Fibroblast of skin of right quadriceps (primary cell): ENCODE measurements at places on chromosomes 3 and 15.

GRCh38 chr3:50848308-50848707 lies 173.6 kb downstream of the DOCK3 start:
- DNase-seq = no peak

DNA sequence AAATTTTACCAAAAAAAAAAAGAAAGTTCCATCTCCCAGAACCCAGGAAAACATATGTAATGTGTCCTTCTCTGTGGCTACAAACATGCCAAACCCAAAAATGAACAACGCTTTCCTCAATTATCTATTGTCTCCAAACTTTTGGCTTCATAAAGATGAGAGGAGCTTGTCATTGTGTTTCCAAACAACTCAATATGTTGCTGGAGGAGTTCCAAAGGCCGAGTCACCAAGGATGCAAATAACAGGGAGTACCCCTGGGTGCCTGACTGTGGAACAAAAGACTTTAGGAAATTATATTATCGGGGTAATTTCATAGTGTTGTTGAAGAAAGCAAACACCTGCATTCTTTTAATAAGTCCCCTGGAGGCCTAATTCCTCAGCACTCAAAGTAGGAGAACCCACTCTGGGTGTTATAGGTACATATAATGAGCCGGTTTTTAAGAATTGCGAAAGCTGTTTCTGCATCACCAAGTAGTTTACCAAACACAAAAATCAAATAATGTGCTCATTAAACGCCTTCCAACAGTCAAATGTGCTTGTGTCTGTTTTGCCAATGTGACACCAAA lies 206.3 kb upstream of the PRICKLE2 start:
- DNase-seq = no peak

- no peak for DNase-seq
Observed at GRCh38 chr3:43692971-43693370, 2.2 kb downstream of the ABHD5 start.

GRCh38 chr3:148087601-148088371 lies 609.9 kb upstream of the AGTR1 start:
- no peak for DNase-seq

- no peak for DNase-seq
Observed at GRCh38 chr3:195086885-195087284, 184.1 kb downstream of the XXYLT1 start.

- no peak for DNase-seq
Observed at GRCh38 chr15:54582863-54583643, 604.8 kb downstream of the UNC13C start.

DNA sequence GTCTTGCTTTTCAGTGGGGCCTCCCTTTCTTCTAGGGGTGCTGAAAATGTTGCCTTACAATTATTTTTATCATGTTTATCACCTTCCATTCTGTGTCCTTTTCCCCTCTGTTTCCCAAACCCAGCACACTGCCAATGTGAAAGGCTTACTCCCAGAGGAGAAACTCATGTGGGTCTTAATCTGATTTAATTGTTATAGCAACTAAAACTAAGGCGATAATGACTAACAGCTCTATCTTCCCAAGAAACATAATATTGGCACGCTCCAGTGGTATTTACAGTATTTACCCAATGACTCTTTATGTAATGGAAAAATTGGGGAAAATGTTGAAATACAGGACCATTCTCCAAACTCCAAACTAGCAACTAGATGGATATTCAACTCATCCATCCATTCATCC lies 58.4 kb downstream of the MESD start:
- no peak for DNase-seq

GRCh38 chr15:88057836-88058235 lies 198.7 kb downstream of the NTRK3 start:
- no peak for DNase-seq

- peak; percentile 94 for DNase-seq
Observed at GRCh38 chr3:124986192-124987143, 51.9 kb upstream of the MUC13 start.

- no peak for DNase-seq
Observed at GRCh38 chr15:57337868-57338411, 38.4 kb upstream of the CGNL1 start.

- DNase-seq = peak; percentile 22
Observed at GRCh38 chr15:90266061-90266431, 574 bp downstream of the NGRN start.

DNA sequence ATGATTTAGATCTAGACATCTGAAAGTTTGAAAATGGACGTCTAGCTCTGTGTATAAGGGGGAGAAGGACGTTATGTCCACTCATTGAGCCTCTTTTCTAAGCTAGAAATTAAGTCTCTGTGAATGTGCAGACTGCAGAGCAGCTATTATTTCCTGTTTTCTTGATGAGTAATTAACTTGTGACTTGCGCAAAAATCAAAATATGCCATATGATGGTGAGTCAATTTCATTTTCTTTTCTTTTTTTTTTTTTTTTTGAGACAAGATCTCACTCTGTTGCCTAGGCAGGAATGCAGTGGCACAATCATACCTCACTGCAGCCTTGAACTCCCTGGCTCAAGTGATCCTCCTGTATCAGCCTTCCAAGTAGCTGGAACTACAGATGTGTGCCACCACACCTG lies 14.1 kb downstream of the LACTB start:
- DNase-seq = peak; percentile 85

DNA sequence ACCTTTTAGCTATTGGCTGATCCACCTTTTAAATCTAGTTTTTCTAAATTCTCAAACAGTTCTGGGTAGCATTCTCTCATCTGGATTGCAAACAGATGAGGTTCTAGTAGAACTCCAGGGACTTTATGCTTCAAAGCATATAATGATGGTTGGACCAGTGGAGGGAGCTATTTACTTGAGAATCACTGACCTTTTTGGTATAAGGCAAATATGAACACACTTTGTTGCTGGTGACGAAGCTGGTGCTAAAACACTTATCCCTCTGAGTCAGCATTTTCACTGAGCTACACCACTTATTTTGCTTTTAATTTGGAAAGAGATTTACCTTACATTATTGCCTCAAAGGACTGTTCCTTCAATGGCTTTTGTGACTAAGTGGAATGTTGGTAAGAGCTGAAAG lies 58.6 kb upstream of the SLITRK3 start:
- peak; percentile 26 for DNase-seq

DNA sequence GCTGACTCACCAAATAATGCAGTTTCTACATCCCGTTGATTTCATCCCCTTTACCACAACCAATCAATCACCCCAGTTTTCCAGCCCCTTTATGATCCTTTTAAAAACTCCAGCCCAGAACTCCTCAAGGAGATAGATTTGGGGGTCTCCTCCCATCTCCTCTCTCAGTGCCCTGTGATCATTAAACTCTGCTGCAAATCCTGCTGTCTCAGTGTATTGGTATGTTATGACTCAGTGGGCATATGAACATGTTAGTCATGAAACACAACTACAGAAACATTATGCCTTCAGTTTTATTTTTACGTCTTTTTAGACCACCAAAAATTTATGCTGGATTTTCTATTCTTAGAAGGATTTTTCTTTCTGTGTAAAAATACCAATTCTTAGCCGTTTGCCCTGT lies 213.7 kb downstream of the DIPK2A start:
- DNase-seq = peak; percentile 73

DNA sequence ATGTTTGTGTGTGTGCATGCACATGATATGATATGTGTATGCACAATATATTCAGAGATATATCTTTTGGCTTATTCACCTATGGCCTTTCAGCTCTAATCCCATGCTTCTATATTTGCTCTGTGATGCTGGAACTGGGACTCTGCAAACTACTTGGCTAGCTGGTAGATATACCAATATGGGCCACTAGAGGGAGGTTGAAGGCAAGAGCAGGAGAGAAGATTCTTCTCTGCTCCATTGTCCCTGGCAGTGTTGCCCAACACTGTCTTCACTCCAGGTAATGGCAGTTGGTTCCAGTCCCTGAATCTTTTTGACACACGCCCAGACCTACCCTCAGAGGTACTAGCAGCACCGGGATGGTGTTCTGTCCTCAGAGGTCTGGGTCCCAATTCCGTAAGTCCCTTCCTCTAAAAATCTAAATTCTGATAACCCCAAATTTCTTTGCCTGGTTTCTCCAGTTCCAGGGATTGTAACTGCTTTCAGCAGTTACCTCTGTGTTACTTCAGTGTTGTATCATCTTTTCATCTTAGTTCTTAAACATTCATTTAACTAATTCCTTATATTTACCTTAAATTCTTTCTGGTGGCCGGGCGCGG lies 44.7 kb downstream of the GTPBP8 start:
- peak; percentile 55 for DNase-seq

DNA sequence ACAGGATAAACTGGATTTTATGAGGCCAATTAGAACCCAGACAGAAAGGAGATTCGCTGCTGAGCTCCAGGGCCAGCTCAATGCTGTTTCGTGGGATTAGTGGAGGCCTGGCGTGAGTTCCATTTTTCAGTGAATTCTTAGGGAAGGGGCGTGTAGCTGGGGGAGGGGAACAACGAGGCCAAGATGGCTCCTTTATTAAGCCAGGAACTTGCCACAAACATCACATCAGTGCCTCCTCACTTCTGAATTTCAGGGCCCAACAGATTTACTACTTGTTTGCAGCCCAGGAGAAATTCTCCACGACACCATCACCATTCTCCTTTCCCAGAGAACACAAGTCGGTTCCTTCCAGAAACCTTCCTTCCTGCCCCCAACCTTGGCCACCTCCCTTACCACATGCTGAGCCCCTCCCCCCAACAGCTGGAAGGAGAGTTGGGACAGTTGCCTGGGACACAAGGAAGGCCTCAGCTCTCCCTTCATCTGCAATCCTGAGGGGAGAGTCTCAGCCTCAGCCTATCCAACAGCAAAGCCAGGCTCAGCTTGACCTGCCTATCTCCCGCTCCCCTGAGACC lies 5.8 kb downstream of the IGDCC4 start:
- DNase-seq = peak; percentile 77

DNA sequence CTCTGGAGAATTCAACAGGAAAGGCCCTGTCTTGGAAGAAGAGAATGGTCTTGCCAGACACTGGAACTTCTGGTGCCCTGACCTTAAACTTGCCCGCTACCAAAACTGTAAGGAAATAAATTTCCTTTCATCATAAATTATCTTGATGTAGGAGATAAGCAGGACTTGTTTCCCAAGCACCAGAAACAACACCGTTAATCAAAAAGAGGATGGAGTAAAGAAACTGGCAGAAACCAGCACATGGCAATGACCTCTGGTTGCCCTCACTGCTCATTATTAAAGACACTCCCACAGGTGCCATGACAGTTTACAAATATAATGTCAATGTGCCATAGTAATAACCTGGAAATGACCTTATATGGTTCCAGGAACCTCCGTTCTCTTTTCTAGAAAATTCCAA lies 426.1 kb downstream of the EDEM1 start:
- DNase-seq = no peak

GRCh38 chr3:37075955-37076354 lies 82.6 kb downstream of the MLH1 start:
- no peak for DNase-seq

DNA sequence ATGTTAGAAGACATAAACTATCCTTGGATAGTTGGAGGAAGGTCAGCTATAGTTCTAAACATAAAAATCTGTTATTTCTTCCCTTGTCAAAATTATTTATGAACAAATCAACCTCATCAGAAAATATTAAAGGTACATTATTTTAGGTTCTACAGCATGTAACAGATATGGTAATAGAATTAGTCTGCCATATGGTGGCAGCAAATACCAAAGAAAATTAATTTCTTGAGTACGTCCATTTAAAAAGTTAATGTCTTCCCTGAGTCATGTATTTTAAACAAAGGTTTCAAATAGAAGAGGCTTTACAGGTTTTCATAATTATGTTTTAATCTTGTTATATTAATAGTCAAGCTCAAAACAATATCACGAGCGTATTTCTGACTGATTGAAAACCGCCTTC lies 17.9 kb upstream of the ANKRD28 start:
- DNase-seq = peak; percentile 73

- DNase-seq = no peak
Observed at GRCh38 chr3:30893678-30894325, 659 bp downstream of the GADL1 start.

GRCh38 chr3:186869253-186870100 lies 27.0 kb downstream of the ADIPOQ start:
- peak; percentile 71 for DNase-seq

DNA sequence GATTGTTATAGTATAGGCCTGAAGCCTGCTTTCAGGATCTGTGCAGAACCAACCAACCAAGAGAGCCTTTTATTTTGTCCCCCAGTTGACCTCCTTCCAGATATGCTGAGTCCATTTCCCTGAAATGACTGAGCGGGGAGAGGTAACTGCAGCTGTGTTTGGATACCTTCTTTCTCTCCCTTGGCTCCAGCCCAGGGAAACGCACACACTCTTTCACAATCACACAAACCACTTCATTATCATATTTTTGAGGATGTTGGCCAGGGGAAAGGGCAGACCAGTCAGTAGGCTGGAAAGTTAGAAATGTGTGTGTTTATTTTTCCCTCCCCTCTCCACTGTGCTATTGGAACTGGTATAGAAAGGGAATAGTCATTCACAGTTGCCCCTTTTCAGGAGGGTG lies 417.7 kb upstream of the TBL1XR1 start:
- DNase-seq = peak; percentile 96

GRCh38 chr3:11907667-11908660 lies 61.3 kb upstream of the TAMM41 start:
- DNase-seq = no peak

DNA sequence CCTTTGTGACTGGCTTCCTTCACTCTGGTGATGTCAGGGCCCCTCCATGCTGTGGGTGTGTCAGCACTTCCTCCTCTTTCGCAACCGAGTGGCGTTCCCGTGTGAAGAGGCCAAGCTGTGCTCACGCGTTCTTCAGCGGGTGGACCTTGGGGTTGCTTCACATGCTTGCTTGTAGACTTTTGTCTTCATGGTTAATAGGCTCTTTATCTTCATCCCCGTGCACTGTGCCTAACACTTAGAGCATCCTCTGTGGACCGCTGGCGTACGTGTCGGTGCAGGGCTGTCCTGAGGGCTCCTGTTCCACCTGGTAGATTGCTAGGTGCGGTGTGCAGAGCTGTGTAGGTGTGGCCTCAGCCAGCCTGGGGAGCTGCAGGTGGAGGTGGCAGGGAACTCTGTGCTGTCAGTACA lies 182.3 kb downstream of the OR4M2 start:
- no peak for DNase-seq

- DNase-seq = no peak
Observed at GRCh38 chr3:76429581-76430177, 610.2 kb upstream of the ROBO2 start.
